ENCODE measurements at places on chromosomes 7 and 10. TPM values are rescaled to one million over a fixed set of nuclear protein-coding genes. Genes with fewer than 3 reads are reported as not detected.

Gene C10orf88
- total RNA-seq = 11.2 TPM

Gene NODAL
- total RNA-seq = not detected

Gene PTPRE
- 0.52 TPM for total RNA-seq

Gene HOXA2
- 0.43 TPM for total RNA-seq

Gene C10orf95
- not detected for total RNA-seq

Gene PPP1R17
- total RNA-seq = under 0.01 TPM

Gene HOXA5
- total RNA-seq = 10.3 TPM

Gene NMT2
- 27.3 TPM for total RNA-seq

Gene TMEM270
- total RNA-seq = not detected

Gene NKX1-2
- total RNA-seq = not detected

Gene ABCB8
- total RNA-seq = 17.8 TPM

Gene CALN1
- not detected for total RNA-seq

Gene GBX1
- total RNA-seq = not detected

Gene ACSM6
- total RNA-seq = not detected

Gene FEZF1
- total RNA-seq = not detected

Gene ZNF365
- total RNA-seq = 0.94 TPM

Gene CTAGE6
- 0.17 TPM for total RNA-seq

Gene PDE1C
- total RNA-seq = 0.09 TPM

Gene ERVW-1
- not detected for total RNA-seq

Gene MYH16
- total RNA-seq = not detected

Gene GLRX3
- 67.0 TPM for total RNA-seq

Gene CREM
- total RNA-seq = 24.5 TPM

Gene ANKRD7
- 1.6 TPM for total RNA-seq

Gene LDB3
- total RNA-seq = 0.09 TPM

Gene ASAH2B
- 0.94 TPM for total RNA-seq

Gene KLHDC10
- total RNA-seq = 22.5 TPM

Gene DKK1
- total RNA-seq = 18.4 TPM

Gene FAM13C
- total RNA-seq = 5.7 TPM
